Aorta (tissue), 5 donors: ENCODE measurements at places on chromosomes 5 and 9. TPM values are rescaled to one million over a fixed set of nuclear protein-coding genes. Genes with fewer than 3 reads are reported as not detected.

GRCh38 chr9:72577212-72577753 lies 55.9 kb downstream of the TMC1 start:
- no peak for DNase-seq
- H3K27me3 ChIP-seq, result no peaks in the 10 kb centered on the region
- H3K27ac ChIP-seq, result no peak overlapping the region
- no peaks in the 10 kb centered on the region for H3K36me3 ChIP-seq

The SLC45A2 gene
- 0.36 TPM for total RNA-seq

The CRB2 gene
- 0.15 TPM for total RNA-seq

GRCh38 chr5:136166909-136167308 lies 26.1 kb downstream of the SMIM32 start:
- no peak overlapping the region for H3K27ac ChIP-seq
- H3K4me1 ChIP-seq, result no peaks in the 10 kb centered on the region
- no peak overlapping the region for H3K4me3 ChIP-seq
- no peaks in the 10 kb centered on the region for H3K27me3 ChIP-seq

DNA sequence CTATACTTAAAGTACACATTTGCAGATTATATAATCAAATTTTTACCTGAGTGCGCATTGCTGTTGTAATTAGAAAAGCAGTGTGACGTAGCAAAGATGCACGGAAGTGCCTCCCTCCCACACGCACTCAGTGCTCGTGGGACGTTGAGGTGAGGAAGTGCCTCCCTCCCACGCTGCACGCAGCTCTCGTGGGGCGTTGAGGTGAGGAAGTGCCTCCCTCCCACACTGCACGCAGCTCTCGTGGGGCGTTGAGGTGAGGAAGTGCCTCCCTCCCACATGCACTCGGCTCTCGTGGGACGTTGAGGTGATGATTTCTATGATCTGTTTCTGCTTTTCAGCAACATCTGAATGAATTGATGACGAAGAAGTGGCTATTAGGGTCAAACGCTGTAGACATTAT lies 21.0 kb downstream of the EXOC3 start:
- H3K4me1 ChIP-seq, result no peaks in the 10 kb centered on the region
- no peak overlapping the region for H3K4me3 ChIP-seq
- H3K36me3 ChIP-seq, result no peaks in the 10 kb centered on the region
- no peaks in the 10 kb centered on the region for H3K27me3 ChIP-seq
- H3K27ac ChIP-seq, result no peak overlapping the region
- peak; percentile 46 for DNase-seq

DNA sequence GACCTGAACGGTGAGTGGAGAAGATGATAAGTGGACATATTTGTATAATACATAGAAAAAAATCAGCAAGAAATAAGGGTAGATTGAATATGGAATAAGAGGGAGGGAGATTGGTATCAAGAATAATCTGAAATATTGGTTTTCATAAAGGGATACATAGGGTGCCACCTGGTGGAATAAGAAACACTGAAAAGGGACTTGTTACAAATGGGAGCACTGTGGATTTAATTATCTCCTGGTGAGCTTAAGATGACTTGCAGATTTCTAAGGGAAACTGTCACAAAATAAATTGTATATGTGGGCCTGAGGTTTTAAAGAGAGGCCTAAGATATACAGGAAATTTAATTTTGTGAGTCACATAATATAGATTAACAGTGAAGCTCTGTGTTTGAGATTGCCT lies 1403.5 kb upstream of the CDH18 start:
- no peaks in the 10 kb centered on the region for H3K36me3 ChIP-seq
- no peak overlapping the region for H3K4me3 ChIP-seq
- no peak overlapping the region for H3K27ac ChIP-seq
- H3K27me3 ChIP-seq, result no peaks in the 10 kb centered on the region

DNA sequence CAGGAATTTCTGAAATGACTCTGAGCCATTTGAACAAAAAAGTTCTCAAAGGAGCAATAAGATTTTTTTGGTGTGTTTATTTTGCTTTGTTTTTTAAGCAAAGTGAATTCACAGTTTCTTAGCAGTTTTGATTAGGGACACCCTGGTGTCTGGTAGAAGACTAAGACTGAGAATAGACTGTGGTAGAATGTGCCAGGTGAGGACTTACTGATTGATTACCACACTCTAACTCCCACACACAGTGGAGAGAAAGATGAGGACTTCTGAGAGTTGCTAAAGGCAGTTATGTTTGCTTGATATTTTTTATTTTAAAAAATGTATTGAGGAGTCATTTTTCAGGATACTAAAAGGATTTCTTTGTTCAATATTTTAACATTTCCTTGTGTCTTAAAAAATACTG lies 175.1 kb downstream of the CD180 start:
- no peak overlapping the region for H3K4me3 ChIP-seq
- no peak for DNase-seq
- no peak overlapping the region for H3K27ac ChIP-seq
- no peaks in the 10 kb centered on the region for H3K27me3 ChIP-seq
- no peaks in the 10 kb centered on the region for H3K36me3 ChIP-seq
- peaks cover 3% of the 10 kb centered on the region for H3K4me1 ChIP-seq

DNA sequence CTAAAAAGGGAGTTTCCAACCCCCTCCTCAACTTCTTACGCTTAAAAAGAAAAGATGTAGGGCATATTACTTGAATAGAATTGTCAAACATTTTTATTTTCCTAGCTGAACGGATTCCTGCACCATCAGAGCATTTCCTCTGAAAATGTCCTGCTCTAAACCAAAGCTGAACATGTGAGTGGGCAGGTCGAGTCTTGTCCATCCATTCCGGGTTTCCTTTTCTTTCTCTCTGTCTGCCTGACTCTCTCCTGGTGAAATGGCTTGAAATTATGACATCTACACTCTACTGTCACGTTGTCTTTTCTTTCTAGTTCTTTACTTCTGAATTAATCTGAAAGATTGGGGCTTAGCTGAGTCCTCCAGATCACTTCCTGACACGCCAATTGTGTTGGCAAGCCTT lies 39.2 kb upstream of the PTPN3 start:
- H3K27me3 ChIP-seq, result peaks cover 2% of the 10 kb centered on the region
- no peaks in the 10 kb centered on the region for H3K36me3 ChIP-seq
- no peak overlapping the region for H3K27ac ChIP-seq
- DNase-seq, result no peak
- no peak overlapping the region for H3K4me3 ChIP-seq

DNA sequence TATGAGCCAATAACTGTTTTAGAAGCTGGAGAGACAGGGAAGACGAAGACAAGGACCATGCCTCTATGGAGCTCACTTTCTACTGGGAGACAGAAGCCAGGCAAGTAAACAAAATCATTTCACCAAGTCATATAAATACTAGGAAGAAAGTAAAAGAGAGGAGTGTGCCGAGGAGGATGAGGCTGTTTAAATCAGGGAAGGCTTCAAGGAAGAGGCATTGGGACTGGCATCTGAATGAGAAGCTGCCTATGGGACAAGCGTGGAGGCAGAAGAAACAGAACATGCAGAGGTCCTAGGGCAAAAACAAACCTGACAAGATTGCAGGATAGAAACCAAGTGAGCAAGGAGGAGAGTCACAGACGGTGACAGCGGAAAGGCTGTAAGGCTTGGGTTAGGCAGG lies 68.1 kb upstream of the CPLX2 start:
- H3K27ac ChIP-seq, result no peak overlapping the region
- H3K36me3 ChIP-seq, result no peaks in the 10 kb centered on the region
- H3K4me3 ChIP-seq, result no peak overlapping the region
- DNase-seq, result no peak
- no peaks in the 10 kb centered on the region for H3K4me1 ChIP-seq

The C5orf47 gene
- not detected for total RNA-seq

DNA sequence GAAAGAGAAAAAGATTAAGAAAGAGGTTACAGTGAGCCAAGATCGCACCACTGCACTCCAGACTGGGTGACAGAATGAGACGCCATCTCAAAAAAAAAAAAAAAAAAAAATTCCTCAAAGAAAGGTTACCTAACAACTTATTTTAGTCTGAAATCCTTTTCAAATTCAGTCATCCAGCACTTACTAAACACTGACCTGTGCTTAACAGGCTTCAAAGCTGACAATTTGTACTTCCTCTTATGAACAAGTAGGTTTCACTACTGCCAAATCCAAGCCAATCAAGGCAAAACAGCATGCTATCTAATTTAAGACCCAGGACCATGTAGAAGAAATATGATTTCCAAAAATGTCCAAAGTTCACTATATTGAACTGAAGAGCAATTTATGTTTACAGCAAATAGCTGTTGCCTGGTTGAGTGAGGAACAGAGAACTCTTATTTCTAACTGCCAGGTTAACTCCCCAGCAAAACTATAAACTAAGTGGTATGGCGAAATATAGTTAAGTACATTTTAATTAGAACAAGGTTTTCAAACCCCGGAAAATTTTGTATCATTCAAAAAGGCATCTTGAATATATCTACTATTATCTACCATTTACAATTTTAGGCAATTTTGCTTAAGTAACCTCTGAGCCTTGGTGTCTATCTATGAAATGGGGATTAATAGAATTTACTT lies 13.4 kb downstream of the PWWP2A start:
- no peak overlapping the region for H3K27ac ChIP-seq
- H3K4me1 ChIP-seq, result peaks cover 6% of the 10 kb centered on the region
- H3K27me3 ChIP-seq, result no peaks in the 10 kb centered on the region
- no peaks in the 10 kb centered on the region for H3K36me3 ChIP-seq
- no peak overlapping the region for H3K4me3 ChIP-seq

GRCh38 chr5:132674671-132675506 lies 1.1 kb downstream of the IL4 start:
- H3K4me3 ChIP-seq, result no peak overlapping the region
- no peak for DNase-seq
- no peaks in the 10 kb centered on the region for H3K4me1 ChIP-seq
- H3K27ac ChIP-seq, result peak overlapping the region; percentile 89
- no peaks in the 10 kb centered on the region for H3K36me3 ChIP-seq
- H3K27me3 ChIP-seq, result no peaks in the 10 kb centered on the region

DNA sequence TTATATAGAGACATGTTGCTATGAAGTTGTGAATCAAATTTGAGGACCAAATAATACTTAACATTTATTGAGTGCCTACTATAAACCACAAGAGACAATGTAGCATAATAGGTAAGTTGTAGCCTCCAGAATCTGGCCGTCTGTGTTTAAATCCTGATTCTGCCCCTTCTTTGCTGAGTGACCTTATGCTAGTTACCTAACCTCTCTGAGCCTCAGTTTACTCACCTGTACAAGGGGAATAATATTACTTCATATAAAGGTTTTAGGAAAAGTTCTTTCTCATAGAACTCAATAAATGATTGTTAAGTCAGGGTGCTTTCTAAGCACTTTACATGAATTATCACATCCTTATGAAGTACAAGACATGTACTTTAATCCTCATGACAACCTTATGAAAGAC lies 120.6 kb downstream of the NDUFS4 start:
- no peak for DNase-seq
- no peaks in the 10 kb centered on the region for H3K4me1 ChIP-seq
- H3K27me3 ChIP-seq, result no peaks in the 10 kb centered on the region
- H3K4me3 ChIP-seq, result no peak overlapping the region

The ADAMTS16 gene
- total RNA-seq, result 0.81 TPM

The SPATA9 gene
- total RNA-seq, result 0.45 TPM

DNA sequence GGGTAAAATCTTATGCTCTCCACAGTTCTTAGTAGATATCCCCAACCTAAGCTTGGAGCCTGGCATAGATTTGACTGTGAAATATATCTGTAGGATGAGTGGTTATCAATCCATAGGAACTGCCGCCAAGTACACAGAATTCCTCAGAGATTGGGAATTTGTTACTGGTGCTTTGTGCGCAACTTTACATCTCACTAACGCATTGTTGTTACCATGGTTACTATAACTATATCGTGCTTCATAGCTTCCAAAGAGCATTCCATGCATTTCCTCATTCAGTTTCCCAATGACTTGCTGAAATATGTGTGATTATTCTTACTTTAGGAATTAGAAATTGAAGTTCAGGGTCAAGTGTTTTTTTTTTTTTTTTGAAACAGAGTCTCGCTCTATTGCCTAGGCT lies 9.5 kb upstream of the GGTA1 start:
- H3K36me3 ChIP-seq, result no peaks in the 10 kb centered on the region
- no peaks in the 10 kb centered on the region for H3K27me3 ChIP-seq
- no peak overlapping the region for H3K27ac ChIP-seq

- H3K36me3 ChIP-seq, result no peaks in the 10 kb centered on the region
- H3K4me3 ChIP-seq, result no peak overlapping the region
- H3K27me3 ChIP-seq, result no peaks in the 10 kb centered on the region
- H3K27ac ChIP-seq, result no peak overlapping the region
- H3K4me1 ChIP-seq, result peaks cover 4% of the 10 kb centered on the region
Observed at GRCh38 chr5:124736082-124736804, 10.2 kb downstream of the ZNF608 start.

DNA sequence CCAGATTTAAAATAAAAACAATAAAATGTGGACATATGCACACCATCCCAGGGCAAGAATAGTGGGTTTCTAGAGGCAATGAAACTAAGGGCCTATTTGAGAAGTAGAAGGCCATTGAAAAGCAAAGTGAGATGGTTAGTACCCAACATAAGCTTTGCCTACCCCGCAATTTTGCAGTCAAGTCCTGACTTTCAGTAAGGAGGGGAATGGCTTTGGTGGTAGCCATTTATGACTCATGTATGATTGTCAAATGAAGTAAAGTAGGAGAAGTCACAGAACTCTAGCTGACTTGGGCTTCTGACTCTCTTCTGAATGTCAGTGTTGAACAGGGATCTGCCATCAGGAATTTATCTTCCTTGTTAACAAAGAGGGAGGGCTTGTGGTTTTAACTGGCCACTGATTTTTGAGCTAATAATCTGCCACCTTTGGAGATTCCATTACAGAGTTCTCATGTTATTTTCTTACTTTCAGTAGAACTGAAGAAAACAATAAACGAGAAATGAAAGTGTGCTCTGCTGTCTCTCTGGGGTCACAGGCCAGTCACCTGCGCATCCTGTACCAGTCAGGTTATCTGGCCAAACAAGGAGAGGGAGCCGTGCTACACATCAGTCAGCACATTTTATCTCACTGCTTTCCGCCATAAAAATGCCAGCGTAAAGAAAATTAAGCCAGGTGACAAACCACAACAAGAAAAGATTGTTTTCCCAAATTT lies 14.3 kb upstream of the SNCAIP start:
- no peak for DNase-seq
- H3K4me1 ChIP-seq, result no peaks in the 10 kb centered on the region
- no peaks in the 10 kb centered on the region for H3K27me3 ChIP-seq
- no peaks in the 10 kb centered on the region for H3K36me3 ChIP-seq

The NR5A1 gene
- not detected for total RNA-seq

DNA sequence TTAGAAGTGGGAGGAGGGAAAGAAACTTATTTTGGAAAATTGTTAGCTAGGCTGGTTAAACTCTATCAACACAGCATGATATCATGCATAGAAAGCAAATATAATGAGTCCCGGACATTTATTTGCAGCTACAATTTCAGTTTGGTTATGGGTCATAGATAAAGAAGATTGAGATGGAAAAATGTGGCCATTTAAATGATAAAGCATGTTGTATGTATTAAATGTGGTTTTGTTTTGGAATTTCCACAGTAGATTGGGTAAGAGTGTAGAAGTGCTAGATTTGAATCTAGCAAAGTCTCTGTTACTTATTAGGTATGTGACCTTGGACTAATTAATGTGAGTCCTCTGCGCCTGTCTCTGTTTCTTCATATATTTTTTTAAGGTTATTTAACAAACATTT lies 217.4 kb downstream of the KDM4C start:
- DNase-seq, result no peak
- H3K36me3 ChIP-seq, result peaks cover 2% of the 10 kb centered on the region
- H3K27ac ChIP-seq, result no peak overlapping the region
- H3K27me3 ChIP-seq, result no peaks in the 10 kb centered on the region

- H3K4me1 ChIP-seq, result no peaks in the 10 kb centered on the region
- H3K4me3 ChIP-seq, result no peak overlapping the region
- no peak overlapping the region for H3K27ac ChIP-seq
- H3K27me3 ChIP-seq, result no peaks in the 10 kb centered on the region
- DNase-seq, result no peak
Observed at GRCh38 chr5:21688655-21689054, 1164.5 kb downstream of the CDH12 start.

- DNase-seq, result no peak
- no peaks in the 10 kb centered on the region for H3K4me1 ChIP-seq
- no peaks in the 10 kb centered on the region for H3K36me3 ChIP-seq
- H3K27me3 ChIP-seq, result no peaks in the 10 kb centered on the region
Observed at GRCh38 chr9:128073253-128073886, 5.3 kb downstream of the SLC25A25 start.
